Skeletal muscle tissue (tissue), 5 donors: ENCODE measurements at places on chromosomes 11 and 22. TPM values are rescaled to one million over a fixed set of nuclear protein-coding genes. Genes with fewer than 3 reads are reported as not detected.

Gene POTEH
- total RNA-seq, result not detected

Gene IGSF22
- total RNA-seq, result 7.3 TPM

Gene OR8D4
- under 0.01 TPM for total RNA-seq

Gene STX5
- total RNA-seq, result 33.9 TPM

Gene ATM
- 68.9 TPM for total RNA-seq
